GM19239 (cell line): ENCODE measurements at places on chromosomes 3 and 15.

GRCh38 chr15:29278436-29279105 lies 8.9 kb upstream of the NSMCE3 start:
- DNase-seq = no peak

GRCh38 chr3:163890661-163891060 lies 1187.6 kb downstream of the SI start:
- DNase-seq = no peak

- DNase-seq = no peak
Measured at GRCh38 chr3:96931119-96931862, 116.9 kb downstream of the EPHA6 start.

DNA sequence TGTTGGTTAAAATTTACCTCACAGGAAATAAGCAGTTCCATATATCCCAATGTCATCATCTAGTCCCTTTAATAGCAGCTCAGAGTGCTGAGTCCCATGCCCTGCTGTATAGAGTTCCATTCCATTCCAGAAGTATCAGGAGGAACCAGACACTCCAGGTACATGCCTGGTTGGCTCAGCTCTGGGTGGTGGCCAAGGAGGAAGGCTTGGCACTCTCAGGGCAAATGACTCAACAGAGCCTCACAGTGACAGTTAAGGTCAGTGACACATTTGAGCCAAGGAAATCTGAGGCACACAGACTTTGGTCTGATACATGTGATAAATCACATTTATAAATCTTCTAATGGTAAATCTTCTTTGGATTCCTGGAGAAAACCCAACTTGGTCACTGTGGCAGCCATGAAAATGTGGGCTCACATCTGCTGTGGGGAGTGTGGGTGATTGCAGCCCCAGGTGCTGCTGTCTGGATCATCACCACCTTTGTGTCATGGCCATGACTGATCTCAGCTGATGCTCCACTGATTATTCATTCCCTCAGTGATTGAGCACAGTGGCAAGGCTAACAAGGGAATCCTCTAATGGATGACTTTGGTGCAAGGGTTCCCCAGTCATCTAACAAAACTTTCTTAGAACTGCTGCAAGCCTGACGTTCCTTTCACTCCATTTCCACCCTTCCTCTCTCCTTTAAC lies 9.3 kb downstream of the HHLA2 start:
- DNase-seq = no peak

GRCh38 chr15:69145694-69146492 lies 14.5 kb upstream of the GLCE start:
- DNase-seq = no peak
